ENCODE measurements at places on chromosomes 4 and X.

DNA sequence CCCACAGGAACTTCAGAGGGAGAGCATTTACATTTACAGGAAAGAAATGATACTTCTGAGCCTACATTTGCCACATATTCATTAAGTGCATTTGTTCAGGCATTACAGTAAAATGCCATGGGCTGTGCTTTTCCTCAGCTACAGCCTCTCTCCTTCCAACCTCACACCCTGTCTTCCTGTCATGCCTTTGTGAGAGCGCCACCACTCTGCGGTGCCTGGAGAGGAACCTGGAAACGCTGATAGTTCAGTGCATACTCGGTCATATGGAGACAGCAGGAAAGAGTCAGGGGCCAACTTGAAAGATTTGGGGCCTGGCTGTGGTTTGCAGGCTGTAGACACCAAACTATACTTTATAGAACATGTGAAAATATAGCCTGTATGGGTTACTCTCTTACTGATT is 40.5 kb downstream of the NFKB1 start:
- DNase-seq = no peak

GRCh38 chrX:125205133-125205917 is 114.3 kb upstream of the TEX13C start:
- DNase-seq = no peak

- DNase-seq = no peak
These were observed 11.0 kb downstream of the TMEM192 start for GRCh38 chr4:165101641-165102040.

GRCh38 chr4:31234494-31234893 is 514.3 kb downstream of the PCDH7 start:
- no peak for DNase-seq
